ENCODE measurements at places on chromosomes 2 and 18.

DNA sequence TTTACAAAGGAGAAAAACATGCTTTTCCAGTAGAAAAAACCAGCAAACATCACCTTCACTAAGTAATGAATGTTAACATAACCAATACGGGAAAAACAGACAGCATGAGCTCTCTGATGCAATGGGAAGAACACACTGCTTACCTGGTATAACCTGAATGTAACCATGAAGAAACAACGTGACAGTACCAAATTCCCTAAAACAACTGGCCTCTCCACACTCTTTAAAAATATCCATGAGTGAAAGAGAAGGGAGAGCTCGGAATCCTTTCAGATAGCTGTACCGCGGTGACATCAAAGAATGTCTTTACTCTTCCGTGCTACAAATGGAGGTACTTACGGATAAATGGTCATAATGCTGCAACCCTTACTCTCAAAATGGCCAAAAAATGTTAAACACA is 32.1 kb downstream of the SAP130 start:
- DNase-seq: no peak

GRCh38 chr18:23929362-23929930 is 85.1 kb upstream of the TTC39C start:
- no peak for DNase-seq

- no peak for DNase-seq
Measured at GRCh38 chr2:40244675-40245074, 207.2 kb downstream of the SLC8A1 start.

- no peak for DNase-seq
Measured at GRCh38 chr2:88038263-88039105, 17.1 kb downstream of the KRCC1 start.

GRCh38 chr18:30088238-30089015 is 954.1 kb downstream of the DSC3 start:
- DNase-seq: no peak

DNA sequence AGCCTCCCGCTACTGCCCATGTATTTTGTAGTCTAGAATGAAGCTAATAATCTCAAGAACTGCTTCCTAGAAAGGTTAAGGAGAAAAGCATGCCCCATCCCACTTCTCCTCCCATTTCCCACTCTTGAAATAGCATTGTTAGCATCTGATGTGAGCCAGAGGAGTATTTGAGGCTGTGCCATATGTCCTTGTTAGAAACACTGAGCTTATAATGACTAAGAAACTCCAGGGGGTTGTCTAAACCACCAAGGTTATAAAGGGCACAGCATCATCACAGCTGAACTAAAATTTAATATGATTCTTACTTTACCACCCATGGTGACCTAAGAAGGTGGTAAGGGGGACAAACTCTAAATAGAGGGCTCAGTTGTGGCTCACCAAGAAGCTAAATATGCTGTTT is 16.6 kb downstream of the TSPYL6 start:
- DNase-seq: no peak

GRCh38 chr2:149050188-149050587 is 11.7 kb downstream of the LYPD6B start:
- DNase-seq: no peak

DNA sequence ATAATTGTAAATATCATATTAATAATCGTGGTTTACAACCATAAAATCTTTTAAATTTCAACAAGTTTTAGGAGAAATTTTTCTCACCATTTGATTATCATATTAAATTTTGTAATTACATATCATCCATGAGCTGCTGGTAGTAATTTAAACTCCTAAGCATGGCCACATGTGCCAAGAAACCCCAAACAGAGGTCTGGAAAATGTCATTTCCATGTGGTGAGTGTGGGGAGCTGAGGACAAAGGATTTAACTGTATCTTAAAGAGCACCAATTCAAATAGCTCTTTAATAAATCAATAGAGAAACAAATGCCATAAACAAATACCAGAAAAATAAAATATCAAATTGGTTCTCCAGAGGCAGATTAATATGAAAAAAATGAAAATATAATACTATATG is 26.3 kb downstream of the PSME4 start:
- no peak for DNase-seq

GRCh38 chr2:239249048-239249447 is 151.8 kb downstream of the HDAC4 start:
- DNase-seq: no peak

DNA sequence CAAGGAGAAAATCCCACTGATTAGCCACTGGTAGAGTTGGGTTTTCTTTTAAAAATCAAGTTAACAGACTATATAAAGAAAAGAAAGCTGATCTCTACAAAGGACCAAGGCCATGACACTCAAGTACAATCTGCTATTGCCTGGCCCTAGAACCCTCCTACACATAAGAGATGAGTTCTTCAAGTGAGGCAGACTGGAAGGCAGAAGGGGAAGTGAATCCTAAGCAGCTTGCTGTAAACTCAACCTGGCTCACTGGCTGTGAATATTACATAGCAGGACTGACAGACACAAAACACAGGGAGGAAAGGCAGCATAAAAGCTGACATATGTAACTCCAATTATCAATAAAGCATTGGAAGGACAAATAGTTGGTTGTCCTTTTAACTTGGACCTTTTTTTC is 65.4 kb downstream of the TRIP12 start:
- DNase-seq: no peak
